ENCODE measurements at places on chromosomes 2 and 18.

DNA sequence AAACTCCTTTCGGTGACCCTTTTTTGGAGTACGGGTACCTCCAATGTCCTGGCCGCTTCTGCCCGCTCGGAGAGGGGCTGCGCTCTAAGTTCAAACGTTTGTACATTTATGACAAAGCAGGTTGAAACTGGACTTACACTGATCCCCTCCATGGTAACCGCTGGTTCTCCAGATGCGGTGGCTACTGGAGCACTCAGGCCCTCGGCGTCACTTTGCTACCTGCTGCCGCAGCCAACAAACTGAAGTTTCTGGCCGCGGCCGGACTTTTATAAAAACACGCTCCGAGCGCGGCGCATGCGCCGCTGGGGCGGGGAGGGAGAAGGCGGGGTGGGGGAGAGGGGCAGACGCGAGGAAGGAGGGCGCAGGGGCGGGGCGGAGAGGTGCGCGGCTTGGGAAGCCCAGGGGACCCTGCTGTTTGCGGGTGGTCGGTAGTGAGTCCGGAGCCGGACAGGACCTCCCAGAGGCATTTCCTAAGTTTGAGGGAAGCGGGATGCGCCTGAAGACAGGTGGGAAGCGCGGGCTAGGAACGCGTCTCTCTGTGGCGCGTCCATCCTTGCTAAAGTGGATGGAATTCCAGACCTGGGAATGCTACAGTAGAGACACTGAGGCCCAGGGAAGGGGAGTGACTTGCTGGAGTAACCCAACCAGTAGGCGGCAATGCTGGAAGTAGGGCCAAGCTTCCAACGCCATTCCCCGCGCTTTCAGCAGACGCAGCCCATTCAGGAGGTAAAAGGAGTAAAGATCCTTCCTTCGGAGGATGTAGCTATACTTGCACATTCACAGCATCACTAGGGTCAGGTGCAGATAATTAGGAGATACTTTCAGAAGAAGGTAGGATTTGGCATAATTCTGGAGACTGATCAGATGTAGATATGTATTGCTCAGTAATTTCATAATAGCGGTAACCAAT is at the start of gene CXCR4:
Gene CXCR4 (minus strand): TSS at position 241 of the 910 bp plus-strand sequence. CDS start 89 bp downstream, at position 152.
- DNase-seq: peak; percentile 83

DNA sequence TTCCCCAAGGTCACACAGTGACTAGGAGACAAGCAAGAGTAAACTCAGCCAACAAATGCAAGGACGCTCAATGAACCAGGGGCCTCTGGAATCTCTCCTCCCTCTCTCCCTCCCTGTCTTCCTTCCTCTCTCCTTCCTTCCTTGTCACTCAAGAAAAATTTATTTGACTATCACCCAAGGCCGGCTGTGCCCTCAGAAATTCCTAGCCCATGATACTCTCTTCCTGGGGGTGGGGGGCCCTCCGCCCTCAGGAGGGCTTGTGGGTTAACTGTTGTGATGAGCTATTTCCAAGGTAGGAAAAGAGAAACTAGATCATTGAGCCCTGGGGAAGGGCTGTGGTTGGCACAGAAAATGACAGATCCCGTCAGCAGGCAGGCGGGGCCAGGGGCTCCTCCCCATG is 21.7 kb downstream of the INHBB start:
- DNase-seq: no peak

DNA sequence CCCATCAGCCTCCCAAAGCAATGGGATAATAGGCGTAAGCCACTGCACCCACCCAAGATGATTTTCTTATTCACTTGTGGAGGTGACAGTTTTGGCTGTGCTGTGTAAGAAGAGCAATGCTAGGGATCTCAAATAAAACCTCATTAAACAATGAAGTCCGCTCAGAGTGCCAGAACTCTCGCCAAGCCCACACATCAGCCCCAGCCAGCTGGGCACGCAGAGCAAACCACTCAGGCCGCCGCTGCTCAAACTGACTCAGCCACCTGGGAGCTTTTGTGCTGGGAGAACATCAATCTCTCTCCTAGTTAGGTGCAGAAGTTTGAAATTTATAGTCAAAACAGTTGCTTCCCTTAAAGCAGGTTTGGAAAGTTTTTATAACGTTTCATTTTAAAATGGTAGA is 47.6 kb downstream of the RNF152 start:
- no peak for DNase-seq

- DNase-seq: no peak
Measured at GRCh38 chr2:187715590-187715989, 161.4 kb upstream of the TFPI start.

- no peak for DNase-seq
Measured at GRCh38 chr2:123434546-123435395, 590.3 kb upstream of the CNTNAP5 start.

DNA sequence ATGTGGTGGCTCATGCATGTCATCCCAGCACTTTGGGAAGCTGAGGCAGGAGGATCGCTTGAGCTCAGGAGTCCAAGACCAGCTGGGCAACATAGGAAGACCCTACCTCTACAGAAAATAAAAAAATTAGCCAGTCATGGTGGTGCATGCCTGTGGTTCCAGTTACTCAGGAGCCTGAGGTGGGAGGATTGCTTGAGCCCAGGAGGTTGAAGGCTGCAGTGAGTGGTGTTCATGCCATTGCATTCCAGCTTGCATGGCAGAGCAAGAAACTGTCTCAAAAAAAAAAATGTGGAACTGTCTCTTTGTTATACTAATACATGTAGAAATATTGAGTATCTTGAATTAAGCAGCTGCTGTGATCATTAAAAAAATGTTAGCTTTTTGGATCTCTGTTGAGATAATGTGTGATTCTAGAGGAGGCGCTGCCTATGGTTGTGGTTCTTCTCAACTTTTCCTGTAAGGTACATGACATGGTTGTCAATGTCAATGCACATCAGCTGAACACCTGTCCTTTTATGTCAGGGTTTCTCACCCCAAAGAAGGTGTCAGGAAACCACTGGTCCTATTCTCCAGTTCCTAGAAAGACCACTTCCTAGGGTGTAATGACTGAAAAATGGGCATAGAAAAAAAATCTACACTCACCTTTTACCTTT is 34.7 kb upstream of the IL1RL1 start:
- no peak for DNase-seq

DNA sequence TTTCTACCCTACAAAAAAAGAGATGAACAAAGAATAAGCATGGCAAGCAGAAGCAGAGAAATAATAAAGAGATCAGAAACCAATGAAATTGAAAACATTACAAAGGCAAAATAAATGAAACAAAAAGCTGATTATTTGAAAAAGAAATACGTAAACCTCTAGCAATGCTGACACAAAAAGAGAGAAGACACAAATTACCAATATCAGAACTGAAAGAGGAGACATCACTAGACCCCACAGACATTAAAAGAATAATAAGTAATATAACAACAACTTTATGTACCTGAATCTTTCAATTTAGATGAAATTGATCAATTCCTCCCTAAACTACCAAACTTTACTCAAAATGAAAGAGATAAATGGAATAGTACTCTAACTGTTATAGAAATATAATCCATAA is 75.9 kb downstream of the TMEM163 start:
- no peak for DNase-seq

DNA sequence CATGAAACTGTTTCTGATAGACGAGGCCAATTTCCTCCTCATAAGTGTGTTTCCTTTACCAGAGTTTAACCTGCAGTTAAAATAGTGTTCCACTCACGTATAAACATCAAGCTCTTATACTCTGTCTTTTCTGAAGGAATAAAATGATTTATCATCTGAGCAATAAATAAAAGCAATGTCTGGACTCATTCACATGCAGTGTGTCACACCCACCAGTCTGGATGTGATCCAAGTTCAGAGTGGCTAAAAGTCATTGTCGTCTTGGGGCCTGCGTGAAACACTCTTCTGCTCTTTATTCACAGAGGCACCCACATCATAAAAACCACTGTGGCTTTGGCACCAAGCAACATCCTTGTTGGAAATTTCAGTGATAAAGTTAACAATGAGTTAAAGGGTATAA is 19.5 kb upstream of the SLC9A4 start:
- no peak for DNase-seq

GRCh38 chr18:23068011-23068410 is 67.3 kb upstream of the CABLES1 start:
- no peak for DNase-seq

DNA sequence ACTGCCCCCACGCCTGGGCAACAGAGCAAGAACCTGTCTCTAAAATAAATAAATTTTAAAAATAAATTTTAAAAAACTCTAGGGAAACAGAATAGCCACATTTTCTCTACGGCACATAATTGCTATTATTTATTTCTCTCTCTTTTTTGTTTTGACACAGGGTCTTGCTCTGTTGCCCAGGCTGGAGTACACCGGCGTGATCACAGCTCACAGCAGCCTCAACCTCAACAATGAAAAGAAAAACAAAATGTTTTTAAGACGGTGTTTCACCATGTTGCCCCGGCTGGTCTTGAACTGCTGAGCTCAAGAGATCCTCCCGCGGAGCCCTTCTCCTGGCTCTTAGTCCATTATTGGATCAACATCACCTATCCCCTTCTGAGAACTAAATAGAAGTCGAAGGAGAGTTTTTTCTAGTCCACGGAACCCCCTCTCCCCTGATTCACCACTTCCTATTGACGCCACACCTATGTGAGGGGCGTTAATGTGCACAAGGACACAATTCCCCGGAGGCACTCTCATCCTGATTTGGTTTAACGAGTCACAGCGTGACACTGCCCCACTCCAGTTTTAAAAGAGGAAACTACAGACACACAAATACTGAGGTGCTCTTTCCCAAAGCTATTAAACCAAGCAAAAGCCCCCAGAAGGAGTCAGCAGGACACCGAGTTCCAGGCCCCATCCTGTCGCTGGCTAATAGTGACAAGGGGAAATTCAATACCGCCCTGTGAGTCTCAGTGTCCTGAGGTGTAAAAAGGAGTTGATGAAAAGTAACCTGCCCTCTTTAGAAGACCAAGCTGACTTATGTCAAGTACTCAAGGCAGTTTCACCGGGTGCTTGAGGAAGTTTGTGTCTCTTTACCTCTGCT is 1.1 kb downstream of the NPC1 start:
- DNase-seq: no peak

DNA sequence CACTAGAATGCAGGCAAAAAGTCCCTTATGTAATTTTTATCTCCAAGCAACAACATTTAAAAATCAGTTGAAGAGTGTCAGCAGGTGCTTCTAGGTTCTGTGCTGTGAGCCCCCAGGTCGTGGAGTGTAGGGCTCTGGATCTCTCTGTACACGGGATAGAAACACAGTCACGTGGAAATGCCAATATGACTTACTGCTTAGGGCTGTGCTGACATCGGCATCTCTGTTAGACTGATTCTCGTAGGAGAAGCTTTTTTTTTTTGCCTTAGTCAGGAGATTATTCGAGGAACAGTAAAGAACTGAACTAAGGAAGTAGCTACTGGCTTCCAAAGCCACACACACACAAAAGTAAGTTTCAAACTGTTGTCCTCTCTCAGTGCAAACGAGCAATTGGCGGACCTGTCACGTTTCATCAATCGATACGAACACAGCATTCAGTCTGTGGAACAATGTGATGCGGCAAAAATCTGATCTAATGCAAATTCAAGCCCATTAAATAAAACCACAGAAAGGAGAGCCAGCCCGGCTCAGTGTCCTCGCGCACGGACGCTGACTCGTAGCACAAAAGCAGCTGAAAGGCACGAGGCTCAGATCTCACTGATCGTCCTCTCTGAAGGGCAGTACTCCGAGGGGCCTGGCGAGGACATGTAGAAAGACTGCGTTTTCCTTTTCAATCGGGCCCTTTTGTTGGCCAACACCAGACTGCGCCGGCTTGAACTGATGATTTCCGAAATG is 41.5 kb downstream of the PRELID3A start:
- no peak for DNase-seq

DNA sequence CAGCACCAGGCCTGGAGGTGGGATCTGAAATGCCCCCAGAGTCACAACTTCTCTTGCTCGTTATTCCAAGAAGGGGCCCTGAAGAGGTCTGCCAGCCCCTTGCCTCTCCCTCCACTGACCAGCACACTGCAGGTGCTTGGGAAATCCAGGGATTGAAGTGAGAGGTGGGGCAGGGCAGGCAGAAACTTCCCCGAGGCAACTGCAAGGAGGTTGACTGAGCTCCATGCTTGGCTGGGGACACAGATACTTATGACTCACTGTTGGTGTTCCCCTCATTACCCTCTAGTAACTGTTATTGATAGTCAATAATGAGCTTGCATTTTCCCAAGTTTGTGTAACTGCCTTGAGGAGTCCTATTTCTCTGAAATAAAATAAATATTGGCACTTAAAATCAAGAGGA is 47.5 kb downstream of the MARCO start:
- DNase-seq: no peak

- DNase-seq: no peak
Measured at GRCh38 chr2:169358016-169358415, 4.3 kb downstream of the LRP2 start.

- no peak for DNase-seq
Measured at GRCh38 chr2:20013126-20013849, 820 bp upstream of the MATN3 start.

- DNase-seq: peak; percentile 13
Measured at GRCh38 chr2:12718711-12719399, 2.1 kb downstream of the TRIB2 start.

DNA sequence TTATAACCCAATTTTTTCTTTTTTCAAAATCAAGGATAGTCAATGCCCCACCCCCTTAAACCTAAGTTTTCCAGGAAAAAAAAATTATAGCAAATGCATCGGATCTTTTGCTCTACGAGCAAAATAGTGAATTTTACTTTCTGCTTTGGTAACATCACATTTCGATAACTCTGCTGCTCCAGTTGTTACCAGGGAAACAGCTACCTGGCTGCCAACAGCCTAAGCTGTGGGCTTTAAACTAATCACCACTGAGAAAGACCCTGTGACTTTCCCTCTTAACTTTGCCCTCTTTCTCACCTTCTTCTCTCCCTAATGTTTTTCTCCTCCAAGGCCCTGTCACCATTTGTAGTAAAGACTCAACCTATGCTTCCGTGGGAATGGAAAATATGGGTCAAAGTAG is 145.5 kb downstream of the ABCA12 start:
- DNase-seq: no peak

DNA sequence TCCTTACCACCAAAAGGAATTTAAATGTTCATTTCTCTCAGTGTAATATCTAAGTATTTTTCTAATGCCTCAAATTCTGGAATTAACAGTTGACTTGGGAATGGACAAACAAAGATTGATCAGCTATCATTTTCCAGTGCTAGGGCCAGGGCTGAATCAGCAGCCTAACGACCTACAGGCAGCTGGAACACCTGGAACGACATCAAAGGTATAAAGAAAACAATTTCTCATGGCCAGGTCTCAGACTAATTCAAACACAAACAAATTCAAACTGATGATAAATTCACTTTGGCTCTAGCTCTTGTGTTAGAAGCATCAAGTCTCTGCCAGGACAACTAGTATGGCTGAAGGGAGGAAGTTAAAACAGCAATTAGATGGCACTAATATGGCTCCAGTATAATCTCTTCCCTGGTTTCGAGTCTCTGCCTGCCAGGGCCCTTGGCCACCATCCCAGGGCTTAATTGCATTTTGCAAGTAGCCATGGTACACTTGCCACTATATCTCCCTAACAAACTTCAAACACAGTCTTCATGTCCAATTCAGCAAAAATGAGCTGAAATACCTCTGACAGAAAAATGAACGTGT is 70.2 kb upstream of the FSHR start:
- no peak for DNase-seq

DNA sequence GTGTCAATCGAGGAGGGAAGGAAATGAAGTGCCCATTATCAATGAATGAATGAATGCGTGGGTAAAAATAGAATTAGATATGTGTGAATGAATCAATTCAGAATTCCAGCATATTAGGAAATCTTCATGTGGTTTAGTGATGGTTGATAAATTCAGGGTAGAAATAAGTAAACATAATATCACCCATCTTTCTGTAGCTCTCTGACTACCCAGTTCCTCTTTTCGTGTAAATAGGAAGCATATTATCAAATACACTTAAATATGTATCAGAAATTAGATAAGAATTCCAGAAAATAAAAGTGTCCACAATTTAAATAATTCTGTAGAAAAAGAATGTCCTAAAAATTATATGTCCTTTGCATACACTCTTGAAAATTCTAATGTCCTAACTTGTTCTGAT is 552.9 kb upstream of the LRATD1 start:
- no peak for DNase-seq

Measured in activated gamma-delta T cell (primary cell).